ENCODE measurements at places on chromosomes 7 and 10.

DNA sequence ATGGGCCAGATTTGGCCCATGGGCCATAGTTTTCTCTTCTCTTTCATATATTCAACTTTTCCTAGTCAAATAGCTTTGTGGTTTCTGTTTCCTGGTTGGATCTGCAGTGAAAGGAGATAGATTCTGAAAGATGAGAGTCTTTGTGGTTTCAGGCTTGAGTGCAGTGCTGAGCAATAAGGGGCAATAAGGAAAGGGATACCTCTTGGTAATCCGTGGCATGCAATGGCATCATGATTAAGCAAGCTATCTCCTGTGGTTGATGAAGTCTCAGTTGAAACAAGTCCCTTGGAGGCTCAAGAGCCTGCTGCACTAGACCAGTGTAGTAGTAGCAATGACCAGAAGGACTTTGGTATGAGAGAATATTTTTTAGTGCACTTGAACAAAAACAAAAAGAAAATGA is 187.7 kb upstream of the CNTNAP2 start:
- no peak for DNase-seq

DNA sequence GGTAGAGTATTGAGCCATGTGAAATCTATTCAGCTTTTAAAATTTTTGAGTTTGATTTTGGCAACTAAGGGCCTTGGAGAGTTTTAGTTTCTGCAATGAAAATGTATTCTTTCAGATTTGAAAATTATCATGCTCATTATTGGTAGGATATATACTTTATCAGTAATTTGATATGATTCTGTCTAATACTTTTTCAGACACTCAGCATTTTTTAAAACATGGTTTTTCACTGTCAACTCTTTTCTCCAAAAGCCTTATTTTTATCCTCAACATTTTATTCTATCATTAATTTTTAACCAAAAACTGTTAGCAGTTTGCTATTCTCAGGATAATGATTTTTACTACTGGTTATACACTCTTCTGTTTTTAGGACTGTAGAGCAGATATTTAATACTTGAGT is 4.8 kb downstream of the ANKIB1 start:
- DNase-seq, result no peak

DNA sequence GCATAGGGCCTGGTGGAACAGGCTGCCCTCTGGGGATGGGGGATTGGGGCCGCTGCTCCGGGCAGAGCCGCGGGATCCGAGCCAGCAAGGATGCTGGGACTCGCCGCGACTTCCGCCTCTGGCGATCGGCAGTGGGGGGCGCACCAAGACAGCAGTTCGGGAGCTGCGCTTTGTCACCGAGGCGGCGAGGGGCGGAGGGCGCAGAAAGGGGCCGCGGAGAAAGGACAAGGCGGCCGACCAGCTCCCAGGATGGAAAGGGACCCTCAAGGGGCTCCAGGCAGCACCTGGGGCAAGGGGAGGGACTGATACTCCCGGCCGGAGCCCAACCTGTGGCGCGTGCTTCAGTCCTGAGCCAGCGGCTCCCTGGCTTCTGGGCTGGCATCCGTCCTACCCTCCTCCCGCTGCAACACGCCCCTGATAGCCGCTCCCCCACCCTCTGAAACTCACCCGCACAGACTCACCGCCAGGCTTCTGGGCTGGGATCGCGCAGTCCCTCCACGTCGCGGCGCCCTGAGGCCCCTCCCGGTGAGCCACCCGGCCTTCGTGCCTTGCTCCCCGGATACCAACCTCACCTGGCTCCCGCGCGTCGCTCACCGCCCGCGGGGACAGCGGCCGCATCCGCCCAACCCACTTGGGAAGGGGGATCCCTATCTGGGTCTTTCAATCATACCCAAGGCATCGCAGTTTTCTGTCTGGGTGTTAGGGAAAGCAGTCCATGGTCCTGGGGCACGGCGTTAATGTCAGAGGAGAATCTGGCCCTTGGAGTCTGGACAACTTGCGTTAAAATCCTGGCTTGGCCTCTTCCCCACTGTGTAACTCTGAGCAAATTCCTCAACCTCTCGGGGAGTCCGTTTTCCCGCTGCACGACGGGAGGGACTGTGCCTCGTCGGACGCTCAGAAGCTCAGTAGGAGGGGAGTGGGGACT is 7.0 kb upstream of the EVX1 start:
- peak; percentile 15 for DNase-seq

DNA sequence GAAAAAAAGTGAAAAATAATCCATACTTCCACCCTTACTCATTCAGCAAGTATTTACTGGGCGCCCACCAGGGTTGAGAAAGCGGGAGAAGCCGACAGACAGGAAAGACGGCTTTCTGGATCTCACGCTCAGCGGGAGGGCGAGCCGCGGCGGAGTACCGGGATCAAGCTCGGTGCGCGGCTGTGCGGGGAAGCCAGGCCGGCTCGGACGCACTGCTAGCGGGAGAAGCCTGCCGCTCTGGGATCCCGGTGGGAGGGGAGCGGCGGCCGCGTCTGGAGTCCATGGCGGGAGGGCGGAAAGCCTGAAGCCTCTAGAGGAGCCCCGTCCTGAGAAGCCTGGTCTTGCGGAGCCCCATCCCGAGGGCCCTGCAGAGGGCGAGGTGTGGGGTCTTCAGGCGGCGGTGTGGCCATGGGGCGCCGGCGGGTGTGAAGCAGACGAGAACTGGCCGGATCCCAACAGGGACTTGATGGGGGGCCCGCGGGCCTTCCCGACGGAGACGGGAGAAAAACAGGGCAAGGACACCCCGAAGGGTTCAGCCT is 82.9 kb downstream of the VIPR2 start:
- no peak for DNase-seq

- DNase-seq, result no peak
Measured at GRCh38 chr10:370449-370825, 235.2 kb downstream of the ZMYND11 start.

GRCh38 chr7:159027789-159028507 is 116.7 kb downstream of the VIPR2 start:
- DNase-seq, result no peak

- no peak for DNase-seq
Measured at GRCh38 chr10:71550628-71551027, 153.9 kb downstream of the CDH23 start.

GRCh38 chr7:34067005-34067778 is 161.9 kb downstream of the BMPER start:
- no peak for DNase-seq

DNA sequence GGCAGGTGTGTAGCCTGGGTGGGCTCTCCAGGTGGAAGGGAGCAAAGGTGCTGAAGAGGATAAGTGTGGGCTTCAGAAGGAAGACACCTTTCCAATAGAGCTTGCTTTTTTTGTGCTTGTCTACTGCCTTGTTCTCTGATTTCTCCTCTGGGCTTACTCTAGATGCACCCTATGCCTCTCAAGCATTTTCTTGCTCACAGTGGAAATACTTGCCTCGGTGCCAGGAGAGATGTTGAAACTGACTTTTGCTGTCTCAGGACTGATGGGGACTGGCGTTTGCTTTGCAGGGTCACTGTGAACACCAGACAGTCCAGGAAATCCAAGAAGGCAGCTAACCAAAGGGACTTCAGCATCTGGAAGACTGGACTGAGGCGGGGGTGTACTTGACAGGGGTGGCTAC is 187.9 kb downstream of the SNX10 start:
- DNase-seq, result no peak

DNA sequence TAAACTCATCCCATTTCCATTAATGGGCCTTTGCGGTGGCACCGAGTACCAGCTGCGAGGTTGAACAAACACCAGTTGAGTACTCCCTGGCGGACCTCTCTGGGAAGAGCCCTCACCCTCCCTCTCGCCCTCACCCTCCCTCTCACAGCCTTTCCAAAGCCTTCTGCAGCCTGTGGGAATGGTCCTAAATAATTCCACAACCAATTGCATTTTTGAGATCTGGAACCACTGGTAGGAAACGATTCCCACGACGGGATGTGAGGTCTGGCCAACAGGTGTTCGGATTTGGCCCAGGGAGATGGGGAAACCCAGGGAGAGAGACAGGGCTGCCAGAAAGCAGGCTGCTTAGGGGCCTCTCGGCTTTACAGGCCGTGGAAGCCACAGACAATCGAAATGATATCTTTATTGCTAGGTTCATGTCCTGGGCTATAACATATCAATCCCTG is 5.3 kb downstream of the PTF1A start:
- DNase-seq, result no peak

Data from memory B cell (primary cell).